NCI-H2171 treated with DMSO at 0.1 percent for 48 hours (cell line): ENCODE measurements at places on chromosomes 5 and 9.
A peak's percentile ranks its signal among the peaks of the same experiment; 100 is the strongest.

GRCh38 chr9:14960881-14961280 lies 50.7 kb upstream of the FREM1 start:
- DNase-seq, result no peak

DNA sequence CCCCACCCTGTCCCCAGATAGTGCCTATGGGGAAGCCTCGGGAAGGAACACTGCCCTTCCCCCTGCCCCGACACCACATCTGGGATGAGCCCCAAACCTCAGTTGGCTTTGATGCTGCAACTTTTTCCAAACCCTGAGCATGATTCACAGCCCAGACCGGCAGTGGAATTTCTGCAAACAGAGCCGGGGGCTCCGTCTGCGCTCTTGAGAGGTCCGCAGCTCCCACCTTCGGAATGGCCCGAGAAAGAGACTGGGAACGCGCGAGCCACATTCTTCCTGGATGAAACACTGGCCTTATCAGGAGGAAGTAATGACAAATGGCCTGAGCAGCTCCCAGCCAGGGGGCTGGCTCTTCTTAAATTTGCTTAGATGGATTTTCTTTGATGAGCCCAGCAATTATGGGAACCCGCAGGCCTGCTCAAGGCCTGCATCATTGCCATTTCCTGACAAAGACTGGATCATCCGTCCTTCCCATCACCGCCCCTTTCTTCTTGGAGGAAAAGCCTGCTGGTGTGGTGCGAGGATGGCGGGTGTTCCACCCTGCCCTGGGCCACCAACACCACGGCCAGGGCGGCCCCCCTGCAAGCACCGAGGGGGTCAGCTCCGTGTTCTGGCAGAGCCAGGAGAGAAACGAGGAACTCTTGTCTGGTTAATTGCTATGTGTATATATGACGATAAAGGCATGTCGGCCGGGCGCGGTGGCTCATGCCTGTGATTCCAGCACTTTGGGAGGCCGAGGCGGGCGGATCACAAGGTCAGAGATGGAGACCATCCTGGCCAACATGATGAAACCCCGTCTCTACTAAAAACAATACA lies 38.8 kb upstream of the COL5A1 start:
- no peak for DNase-seq

- DNase-seq, result no peak
These were observed 124.8 kb upstream of the FAM120A start for GRCh38 chr9:93326654-93327053.

- no peak for DNase-seq
These were observed 26.5 kb downstream of the MTAP start for GRCh38 chr9:21828853-21829410.

DNA sequence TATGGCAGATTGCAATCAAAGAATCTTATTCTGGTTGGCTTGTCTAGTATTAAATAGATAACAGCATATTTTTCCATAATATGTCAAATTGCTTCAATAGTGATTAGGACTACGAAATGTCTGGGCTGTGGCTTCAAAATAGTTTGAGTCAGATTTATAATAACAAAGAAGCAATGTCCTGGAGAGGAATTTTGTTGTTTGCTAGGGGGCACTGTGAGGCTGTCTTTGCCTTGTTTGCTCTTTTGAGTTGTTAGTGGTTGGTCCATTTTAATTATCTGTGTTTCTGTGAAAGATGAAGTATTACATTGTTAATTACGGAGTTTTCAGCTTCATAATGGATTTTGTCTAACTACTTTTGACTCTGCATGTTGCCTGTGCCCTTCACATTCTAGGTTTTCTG lies 713.6 kb downstream of the TLE4 start:
- DNase-seq, result peak; percentile 2

GRCh38 chr5:158660726-158661125 lies 439.0 kb downstream of the EBF1 start:
- DNase-seq, result no peak

GRCh38 chr9:129262261-129262660 lies 84.2 kb upstream of the IER5L start:
- no peak for DNase-seq

GRCh38 chr9:132412089-132412488 lies 2.1 kb downstream of the CFAP77 start:
- DNase-seq, result peak; percentile 37
